Myometrial cell (primary cell): ENCODE measurements at places on chromosomes 7 and 10. TPM values are rescaled to one million over a fixed set of nuclear protein-coding genes. Genes with fewer than 3 reads are reported as not detected.

The SHTN1 gene
- 1.4 and 1.6 TPM in 2 replicates for total RNA-seq

The CRYGN gene
- not detected in 2 replicates for total RNA-seq

The CNTNAP2 gene
- 0.58 TPM in 1 of 2 replicates, not detected in the other for total RNA-seq

The PLCE1 gene
- 2.3 and 3.5 TPM in 2 replicates for total RNA-seq

The NPSR1 gene
- not detected in 2 replicates for total RNA-seq

The PON3 gene
- total RNA-seq: not detected in 2 replicates

The CD36 gene
- 0.71 TPM in 1 of 2 replicates, not detected in the other for total RNA-seq

The LHFPL3 gene
- total RNA-seq: not detected in 2 replicates

The AOAH gene
- not detected in 2 replicates for total RNA-seq

The CCDC146 gene
- under 0.01 and 3.7 TPM in 2 replicates for total RNA-seq

The STYXL1 gene
- total RNA-seq: 45.8 and 100 TPM in 2 replicates

The CRHR2 gene
- total RNA-seq: not detected in 2 replicates

The HGF gene
- total RNA-seq: 167 and 209 TPM in 2 replicates

The TRIM50 gene
- not detected in 2 replicates for total RNA-seq

The LLCFC1 gene
- total RNA-seq: not detected in 2 replicates

The TMEM26 gene
- under 0.01 and 0.18 TPM in 2 replicates for total RNA-seq

The NANOS1 gene
- total RNA-seq: under 0.01 and 0.58 TPM in 2 replicates

The LRRC18 gene
- total RNA-seq: not detected in 2 replicates

The DPP6 gene
- under 0.01 TPM in 1 of 2 replicates, not detected in the other for total RNA-seq

The TMEM176B gene
- total RNA-seq: 0.35 and 0.58 TPM in 2 replicates

The BLOC1S2 gene
- 50.5 and 54.2 TPM in 2 replicates for total RNA-seq

The EPHB6 gene
- total RNA-seq: 23.9 and 25.4 TPM in 2 replicates

The LIPF gene
- total RNA-seq: not detected in 2 replicates

The HSPA12A gene
- total RNA-seq: 8.6 and 12.4 TPM in 2 replicates

The FAM25A gene
- total RNA-seq: not detected in 2 replicates

The PPP1R9A gene
- not detected in 2 replicates for total RNA-seq

The TMEM213 gene
- total RNA-seq: not detected in 2 replicates

The NXPH1 gene
- not detected in 2 replicates for total RNA-seq

The VPS50 gene
- total RNA-seq: 11.8 and 31.0 TPM in 2 replicates

The TYW1B gene
- 0.53 and 1.4 TPM in 2 replicates for total RNA-seq

The TFPI2 gene
- 528 and 763 TPM in 2 replicates for total RNA-seq

The CPA2 gene
- total RNA-seq: 0.89 TPM in 1 of 2 replicates, not detected in the other

The PPP1R3A gene
- total RNA-seq: not detected in 2 replicates

The SGCE gene
- 117 and 135 TPM in 2 replicates for total RNA-seq

The CFTR gene
- total RNA-seq: under 0.01 TPM in 1 of 2 replicates, not detected in the other

The PHKG1 gene
- 0.29 TPM in 1 of 2 replicates, not detected in the other for total RNA-seq

The CCNJ gene
- total RNA-seq: 1.8 and 3.5 TPM in 2 replicates

The BTBD16 gene
- total RNA-seq: not detected in 2 replicates

The GARIN1A gene
- not detected in 2 replicates for total RNA-seq

The OLAH gene
- not detected in 2 replicates for total RNA-seq

The MYL10 gene
- total RNA-seq: not detected in 2 replicates

The ADAM12 gene
- total RNA-seq: 16.7 and 22.2 TPM in 2 replicates

The ADIRF gene
- 35.6 and 35.7 TPM in 2 replicates for total RNA-seq

The CPXM2 gene
- not detected in 2 replicates for total RNA-seq

The C10orf53 gene
- not detected in 2 replicates for total RNA-seq

The RBM20 gene
- under 0.01 TPM in 2 replicates for total RNA-seq

The DEPP1 gene
- total RNA-seq: 9.7 and 14.4 TPM in 2 replicates

The AKR1C4 gene
- total RNA-seq: not detected in 2 replicates

The STRIP2 gene
- total RNA-seq: 5.8 and 6.1 TPM in 2 replicates

The ZWINT gene
- total RNA-seq: 24.2 and 36.2 TPM in 2 replicates

The HTRA1 gene
- total RNA-seq: 49.6 and 64.0 TPM in 2 replicates

The ING3 gene
- total RNA-seq: 7.6 and 8.9 TPM in 2 replicates

The PSMG3 gene
- 47.0 and 54.9 TPM in 2 replicates for total RNA-seq

The CSGALNACT2 gene
- total RNA-seq: 12.1 and 12.6 TPM in 2 replicates
